Calu3 (cell line): ENCODE measurements at places on chromosomes 13 and 19. TPM values are rescaled to one million over a fixed set of nuclear protein-coding genes. Genes with fewer than 3 reads are reported as not detected.

GRCh38 chr19:16285769-16286498 lies 38.7 kb upstream of the KLF2 start:
- H3K4me1 ChIP-seq = peaks cover 12% of the 10 kb centered on the region
- no peaks in the 10 kb centered on the region for H3K36me3 ChIP-seq
- peaks cover 17% of the 10 kb centered on the region for H3K27me3 ChIP-seq
- H3K27ac ChIP-seq = no peak overlapping the region
- H3K4me3 ChIP-seq = no peak overlapping the region
- no peak for DNase-seq

GRCh38 chr19:49816590-49816989 lies 1.5 kb upstream of the MED25 start:
- H3K4me1 ChIP-seq = peaks cover 23% of the 10 kb centered on the region
- no peak overlapping the region for H3K4me3 ChIP-seq
- H3K27me3 ChIP-seq = no peaks in the 10 kb centered on the region
- H3K36me3 ChIP-seq = peaks cover 44% of the 10 kb centered on the region
- DNase-seq = no peak

DNA sequence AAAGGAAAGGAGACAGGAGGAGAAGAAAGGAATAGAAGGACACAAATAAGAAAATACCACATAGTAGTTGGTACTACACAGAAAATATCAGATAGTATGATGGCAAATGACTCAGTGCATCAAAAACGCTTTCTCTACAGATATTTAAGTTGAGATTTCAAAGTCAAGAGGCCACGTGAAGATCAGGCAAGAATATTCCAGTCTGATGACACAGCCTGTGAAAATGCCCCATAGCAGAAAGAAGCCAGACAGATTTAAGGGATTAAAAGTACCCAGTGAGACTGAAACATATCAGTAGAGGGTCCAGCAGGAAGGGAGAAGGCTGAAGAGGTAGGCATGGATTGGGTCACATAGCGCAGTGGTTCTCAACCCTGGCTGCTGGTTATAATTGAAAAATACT lies 113.7 kb downstream of the VWA8 start:
- H3K27me3 ChIP-seq = no peaks in the 10 kb centered on the region
- H3K4me1 ChIP-seq = no peaks in the 10 kb centered on the region
- no peaks in the 10 kb centered on the region for H3K36me3 ChIP-seq

The ACER1 gene
- not detected in 2 replicates for total RNA-seq

The ZNF536 gene
- not detected in 2 replicates for total RNA-seq
